Hematopoietic multipotent progenitor cell treated with erythropoietin and hydrocortisone succinate and interleukin-3 and kit ligand, for 8 days (in vitro differentiated cells): ENCODE measurements at places on chromosomes 7 and 10.

DNA sequence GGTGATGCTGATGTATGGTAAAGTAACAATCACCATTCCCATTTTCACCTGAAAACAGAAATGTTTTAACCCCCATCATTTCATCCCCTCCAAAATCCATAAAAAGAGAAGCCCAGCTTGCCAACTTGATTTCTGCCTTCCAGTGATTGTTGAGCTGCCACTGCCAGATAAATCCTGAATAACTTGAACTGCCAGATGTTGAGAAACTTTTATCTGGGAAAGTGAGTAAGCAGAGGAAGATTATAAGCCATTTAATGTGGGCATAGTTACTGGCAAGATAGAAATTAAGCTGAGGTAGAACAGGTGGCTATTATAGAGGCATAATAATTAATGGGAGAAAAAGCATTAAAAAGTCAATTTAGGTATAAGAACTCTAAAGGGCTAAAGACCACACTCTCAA lies 534.1 kb downstream of the ANKRD7 start:
- no peak for DNase-seq

GRCh38 chr7:55207436-55208125 lies 157.6 kb upstream of the LANCL2 start:
- DNase-seq, result no peak

DNA sequence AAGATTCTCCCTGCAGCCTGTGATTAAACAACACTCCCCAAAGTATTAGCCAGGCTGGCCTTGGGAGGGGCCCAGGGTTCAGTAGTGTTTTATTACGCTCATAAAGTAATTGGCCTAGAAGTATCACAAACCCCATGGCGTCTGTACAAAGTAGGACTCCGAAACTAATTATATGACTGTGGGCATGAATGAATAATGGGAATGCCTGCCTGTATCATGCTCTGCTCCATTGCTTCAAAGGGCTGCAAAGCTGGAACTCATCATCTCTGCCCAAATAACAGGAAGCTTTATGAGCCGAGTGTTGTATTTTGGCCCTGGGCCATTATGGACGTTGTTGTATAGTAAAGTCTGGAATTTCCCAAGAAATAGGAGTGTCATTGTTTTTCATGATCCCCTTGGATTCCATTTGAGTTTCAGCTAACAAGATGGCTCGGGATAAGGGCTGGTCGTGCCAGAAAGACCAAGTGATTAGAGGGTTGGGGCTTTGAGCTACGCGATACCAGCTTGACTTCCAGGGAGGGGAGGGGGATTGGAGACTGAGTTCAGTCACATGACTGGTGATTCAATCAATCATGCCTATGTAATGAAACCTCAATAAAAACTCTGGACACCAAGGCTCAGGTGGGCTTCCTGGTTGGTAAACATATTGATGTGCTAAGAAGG lies 65.3 kb upstream of the NPTX2 start:
- DNase-seq, result no peak

- DNase-seq, result no peak
Observed at GRCh38 chr7:158723266-158723665, 18.7 kb upstream of the NCAPG2 start.

DNA sequence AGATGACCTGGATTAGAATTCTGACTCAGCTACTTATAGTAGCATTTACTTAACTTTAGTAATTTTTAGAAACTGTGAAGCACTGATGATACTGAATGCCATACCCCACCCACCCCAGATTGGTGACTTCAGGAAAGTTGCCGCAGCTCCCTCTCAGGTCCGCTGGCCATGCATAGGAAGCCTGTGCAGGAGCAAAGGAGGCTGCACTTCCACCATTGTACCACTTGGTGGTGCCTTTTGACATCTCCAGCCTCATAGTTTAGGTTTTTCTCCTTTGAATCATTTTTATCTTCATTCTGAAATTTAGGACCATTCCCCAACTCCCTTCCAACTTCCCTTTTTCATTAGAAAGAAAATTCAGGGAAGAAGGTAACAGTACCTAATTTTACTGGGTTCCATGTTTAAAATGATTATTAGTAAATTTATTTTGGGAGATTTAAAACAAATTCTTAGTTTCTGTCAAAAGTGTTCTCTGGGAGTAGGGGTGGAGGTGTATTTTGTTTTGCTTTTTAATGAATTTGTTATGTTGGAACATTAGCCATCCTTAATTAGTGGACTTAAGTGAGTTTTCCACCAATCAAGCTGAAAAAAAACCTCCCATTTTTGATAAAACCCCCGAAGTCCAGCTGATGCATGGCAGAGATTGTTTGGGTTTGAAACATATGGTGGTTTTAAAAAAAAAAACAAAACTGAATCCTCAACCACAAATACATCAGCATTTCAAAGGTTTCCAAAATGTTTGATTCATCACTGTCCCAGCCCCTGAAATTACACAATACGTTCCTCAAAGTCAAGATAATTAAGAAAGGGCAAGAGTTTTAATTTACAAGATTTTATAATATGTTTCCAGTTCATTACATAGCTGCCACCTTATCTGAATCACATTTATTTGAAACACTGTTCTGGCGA lies 109.6 kb downstream of the WNT2 start:
- DNase-seq, result peak; percentile 71

DNA sequence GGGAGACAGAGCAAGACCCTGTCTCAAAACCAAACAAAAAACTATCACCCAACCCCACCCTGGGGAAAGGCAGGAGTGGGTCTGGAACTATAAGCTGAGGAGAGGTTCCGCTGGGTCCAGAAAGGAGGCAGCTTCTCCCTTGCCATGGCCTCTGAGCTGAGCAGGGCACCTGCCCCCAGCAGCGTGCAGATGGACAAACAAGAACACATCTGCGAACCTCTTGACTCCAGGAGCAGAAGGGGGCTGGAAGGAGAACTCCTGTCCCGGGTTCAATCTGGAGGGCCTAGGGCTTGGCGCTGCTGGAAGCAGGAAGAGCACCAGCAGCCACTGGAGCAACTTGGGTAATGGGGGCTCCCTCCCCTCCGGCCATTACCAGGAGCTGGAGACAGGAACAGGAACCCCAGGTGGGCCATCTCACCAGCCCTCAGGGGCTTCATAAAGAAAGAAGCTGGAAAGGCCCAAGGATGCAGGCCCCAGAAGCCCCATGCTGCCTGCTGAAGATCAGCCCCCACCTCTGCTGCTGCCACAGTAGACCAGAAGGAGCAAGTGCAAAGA lies 19.0 kb upstream of the PPIF start:
- no peak for DNase-seq

DNA sequence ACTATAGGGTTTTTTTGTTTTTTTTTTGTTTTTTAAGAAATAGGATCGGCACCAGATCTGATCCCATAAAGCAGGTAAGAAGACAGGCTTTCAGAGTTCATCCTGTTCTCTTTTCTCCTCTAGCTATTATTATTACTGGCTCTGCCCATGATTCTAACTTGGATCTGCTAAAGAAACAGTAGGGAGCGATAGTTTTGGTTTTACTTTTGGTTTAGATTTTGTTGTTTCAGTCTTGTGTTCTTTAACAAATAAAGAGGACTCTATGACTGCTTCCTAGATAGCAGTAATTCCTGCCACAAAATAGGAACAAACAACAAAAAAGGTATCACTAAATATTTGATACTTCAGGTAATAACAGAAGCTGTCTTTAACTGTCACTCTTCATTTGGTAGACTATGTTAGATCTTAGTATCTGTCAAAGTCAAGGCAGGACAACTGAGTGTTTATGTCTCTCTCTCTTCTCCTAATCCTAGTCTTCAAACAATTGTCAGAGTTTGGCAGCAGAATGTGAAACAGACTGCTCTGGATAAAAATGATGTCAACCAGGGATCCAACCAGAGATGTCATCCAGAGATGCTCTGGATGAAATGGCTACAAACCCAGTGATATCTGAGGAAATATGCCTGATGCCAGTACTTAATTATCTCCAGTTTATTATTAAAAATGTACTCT lies 99.8 kb downstream of the KMT2C start:
- no peak for DNase-seq

DNA sequence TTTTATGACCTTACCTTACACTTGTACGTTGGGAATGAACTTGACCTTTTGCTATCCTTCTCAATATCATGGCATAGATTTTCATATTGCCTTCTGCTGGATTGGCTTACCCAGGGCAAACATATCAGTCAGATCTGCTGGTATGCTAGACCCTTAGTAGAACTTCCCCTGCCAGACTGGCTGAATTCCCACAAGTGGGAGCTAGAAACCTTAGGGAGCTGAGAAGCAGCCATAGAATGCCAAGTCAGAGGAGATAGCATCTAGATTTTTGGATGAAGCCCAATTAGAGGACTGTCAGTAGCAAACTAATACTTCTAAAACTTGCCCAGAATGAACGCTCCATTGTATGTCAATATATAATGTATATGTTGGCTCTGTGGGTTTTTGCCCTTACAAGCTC lies 385.0 kb downstream of the NXPH1 start:
- DNase-seq, result no peak

- no peak for DNase-seq
Observed at GRCh38 chr10:96982149-96982930, 150.2 kb downstream of the LCOR start.

GRCh38 chr7:31899356-31899927 lies 170.8 kb downstream of the PDE1C start:
- no peak for DNase-seq

DNA sequence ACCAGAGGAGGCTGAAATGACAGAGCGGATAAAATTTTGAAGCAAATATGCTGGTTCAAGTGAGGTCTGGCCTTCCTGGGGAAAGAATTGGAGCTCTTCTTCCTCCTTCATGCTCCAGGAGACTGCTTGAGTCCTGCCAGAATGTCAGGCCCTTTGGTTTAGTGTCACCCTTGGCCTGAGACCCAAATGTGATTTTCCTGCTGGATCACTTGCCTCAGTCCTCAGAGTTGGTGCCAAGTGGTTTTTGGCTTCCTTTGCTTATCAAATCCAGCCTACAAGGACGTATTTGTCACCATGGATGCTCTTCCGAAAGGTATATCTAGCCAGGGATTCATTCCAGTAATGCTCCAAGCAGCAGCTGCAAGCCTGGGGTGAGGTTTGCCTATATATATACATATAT lies 118.4 kb downstream of the PLPP4 start:
- no peak for DNase-seq

GRCh38 chr7:2993868-2994267 lies 49.8 kb downstream of the CARD11 start:
- no peak for DNase-seq

DNA sequence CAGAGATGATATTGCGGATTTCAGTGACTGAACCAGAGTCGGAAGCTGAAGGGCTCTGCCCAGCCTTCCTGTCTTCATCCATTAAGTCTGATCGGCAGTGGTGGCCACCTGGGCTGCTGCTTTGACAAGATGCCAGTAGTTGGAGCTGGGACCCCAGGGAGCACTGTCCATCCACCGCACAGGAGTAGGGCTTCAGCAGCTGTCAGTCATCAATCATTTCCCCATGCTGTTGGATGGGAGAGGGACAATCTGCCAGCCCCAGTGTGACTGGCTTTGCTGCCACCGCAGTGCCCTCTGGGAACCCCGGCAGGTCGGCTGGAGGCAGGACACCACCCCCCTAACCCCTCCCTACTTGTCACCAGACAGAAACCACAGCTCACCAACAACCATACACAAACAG lies 23.0 kb upstream of the GPR146 start:
- no peak for DNase-seq

- DNase-seq, result peak; percentile 65
Observed at GRCh38 chr7:27071622-27072390, 24.0 kb downstream of the HOXA1 start.

DNA sequence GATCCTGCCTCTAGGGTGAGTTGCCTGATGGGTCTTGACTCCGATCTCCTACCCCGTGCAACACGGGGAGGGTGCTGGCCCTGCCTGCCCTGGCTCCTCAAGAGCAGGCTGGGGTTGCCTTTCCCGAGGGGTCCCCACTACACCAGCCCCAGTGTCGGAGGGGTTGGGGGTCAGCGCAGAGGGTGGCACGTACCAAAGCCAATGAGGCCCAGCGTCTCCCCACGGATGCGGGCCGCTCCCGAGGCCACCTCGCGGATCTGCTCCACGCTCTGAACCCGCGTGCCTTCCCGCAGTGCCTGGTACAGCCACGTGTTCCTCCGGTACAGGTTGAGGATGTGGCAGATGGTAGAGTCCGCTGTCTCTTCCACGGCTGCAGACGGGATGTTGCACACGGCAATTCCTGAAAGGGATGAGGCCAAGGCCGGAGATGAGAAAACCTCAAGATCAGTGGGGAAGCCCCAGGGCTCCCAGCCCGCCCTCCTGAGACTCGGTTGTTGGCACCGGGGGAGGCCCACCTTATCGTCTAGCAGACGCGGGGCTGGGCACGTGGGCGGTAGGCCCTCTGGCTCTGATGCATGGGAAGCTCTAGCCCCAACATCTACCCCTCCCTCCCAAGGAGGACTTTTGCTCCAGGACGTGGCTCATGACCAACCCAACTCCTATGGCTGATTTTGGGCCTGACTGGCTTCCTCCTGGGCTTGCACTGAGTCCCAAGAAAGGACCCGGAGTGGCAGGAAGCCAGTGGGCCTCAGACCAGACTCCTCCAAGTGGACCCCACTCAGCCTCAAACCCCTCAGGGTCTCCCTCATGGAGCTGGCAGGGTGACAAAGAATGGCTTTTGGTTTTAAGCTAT lies 56.1 kb downstream of the ZRANB1 start:
- peak; percentile 49 for DNase-seq
